ENCODE measurements at places on chromosomes 3 and 15. TPM values are rescaled to one million over a fixed set of nuclear protein-coding genes. Genes with fewer than 3 reads are reported as not detected.

GRCh38 chr3:10194328-10195071 lies 29.8 kb downstream of the IRAK2 start:
- no peak for DNase-seq

DNA sequence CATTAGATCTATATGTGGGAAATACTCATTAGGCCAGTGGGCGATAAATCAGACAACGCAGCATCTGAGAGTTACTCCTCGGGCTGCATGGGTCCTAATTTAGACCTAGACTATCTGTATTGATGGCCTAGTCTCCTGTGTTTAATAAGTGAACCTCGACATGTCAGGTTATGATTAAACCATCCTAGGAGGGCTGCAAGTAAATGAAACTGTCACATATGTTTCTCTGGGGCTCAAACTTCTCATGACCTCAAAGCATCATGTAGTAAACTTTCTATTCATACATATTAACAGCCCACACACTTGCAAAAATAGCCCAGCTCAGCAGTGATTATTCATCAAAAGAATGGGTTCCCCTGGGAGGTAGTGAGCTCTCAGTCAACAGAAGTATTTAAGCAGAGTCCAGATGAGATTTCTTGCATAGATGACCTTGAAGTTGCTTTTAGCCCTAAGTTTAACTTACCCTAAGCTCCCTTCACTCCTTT lies 51.6 kb downstream of the RAB11A start:
- no peak for DNase-seq

DNA sequence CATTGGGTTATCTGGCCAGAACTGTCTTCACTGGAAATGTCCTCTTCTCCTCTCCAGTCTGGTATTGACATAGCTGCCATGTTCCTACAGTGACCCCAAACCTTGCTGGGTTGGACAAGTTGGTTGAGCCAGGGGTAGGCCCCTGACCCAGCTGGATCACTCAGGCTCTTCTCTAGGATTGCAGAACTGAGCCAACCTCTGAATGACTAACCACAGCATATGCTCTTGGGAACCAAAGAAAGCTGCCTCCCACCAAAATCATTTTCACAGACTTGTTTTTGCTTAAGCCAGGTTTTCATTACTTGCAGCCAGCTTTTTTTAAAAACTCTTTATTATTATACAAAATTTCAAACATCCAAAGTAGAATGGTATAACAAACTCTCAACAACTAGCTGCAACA lies 41.4 kb downstream of the FSIP1 start:
- DNase-seq = no peak

Gene STRIT1
- total RNA-seq = not detected

Gene FAM3D
- not detected for total RNA-seq

DNA sequence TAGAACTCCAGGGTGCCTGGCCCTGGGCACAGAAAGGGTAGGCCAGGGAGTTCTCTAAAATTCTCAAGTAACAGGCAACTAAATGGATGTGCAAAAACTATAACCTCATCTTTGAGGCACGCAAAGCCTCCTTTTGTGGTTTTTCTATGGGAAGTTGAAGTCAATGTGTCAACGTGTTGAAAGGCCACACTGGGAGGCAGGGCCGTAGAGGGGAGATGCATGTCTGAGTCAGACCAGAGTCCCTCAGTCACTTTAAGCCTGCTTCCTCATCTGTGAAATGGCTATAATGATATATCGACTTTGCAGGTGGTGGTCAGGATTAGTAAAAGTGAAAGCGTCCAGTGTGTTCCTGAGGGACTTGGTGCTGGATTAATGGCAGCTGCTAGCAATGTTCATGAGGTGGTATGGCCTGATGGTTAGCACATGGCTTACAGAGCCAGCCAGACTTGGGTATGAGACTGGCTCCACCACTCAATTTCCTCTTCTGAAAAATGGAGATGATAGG lies 17.0 kb downstream of the TGM5 start:
- DNase-seq = no peak

Gene MYZAP
- 1.1 TPM for total RNA-seq

- no peak for DNase-seq
These were observed 163.6 kb upstream of the TBC1D5 start for GRCh38 chr3:17905996-17906395.

Gene GOLGA6A
- total RNA-seq = 0.05 TPM

Gene GBE1
- total RNA-seq = 30.4 TPM

DNA sequence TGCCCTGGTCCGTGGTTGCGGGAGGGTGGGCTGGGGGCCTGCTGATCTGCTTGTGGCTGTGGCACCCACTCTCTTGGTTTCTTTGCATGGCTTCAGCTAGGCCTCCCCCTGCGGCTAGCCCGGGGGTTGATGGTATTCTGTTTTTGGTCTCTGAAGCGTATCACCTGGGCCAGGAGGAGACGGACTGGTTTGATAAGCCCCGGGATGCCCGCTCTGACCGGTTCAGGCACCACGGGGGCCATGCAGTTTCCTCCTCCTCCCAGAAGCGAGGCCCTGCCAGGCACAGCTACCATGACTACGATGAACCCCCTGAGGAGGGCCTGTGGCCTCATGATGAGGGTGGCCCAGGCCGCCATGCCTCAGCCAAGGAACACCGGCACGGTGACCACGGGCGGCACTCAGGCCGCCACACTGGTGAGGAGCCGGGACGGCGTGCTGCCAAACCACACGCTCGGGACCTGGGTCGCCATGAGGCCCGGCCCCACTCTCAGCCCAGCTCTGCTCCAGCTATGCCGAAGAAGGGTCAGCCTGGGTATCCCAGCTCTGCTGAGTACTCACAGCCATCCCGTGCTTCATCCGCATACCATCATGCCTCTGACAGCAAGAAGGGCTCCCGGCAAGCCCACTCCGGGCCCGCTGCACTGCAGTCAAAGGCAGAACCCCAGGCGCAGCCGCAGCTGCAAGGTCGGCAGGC lies 11.3 kb upstream of the APEH start:
- no peak for DNase-seq

GRCh38 chr3:28228623-28229022 lies 12.8 kb upstream of the CMC1 start:
- DNase-seq = no peak

Gene CFAP100
- total RNA-seq = not detected

DNA sequence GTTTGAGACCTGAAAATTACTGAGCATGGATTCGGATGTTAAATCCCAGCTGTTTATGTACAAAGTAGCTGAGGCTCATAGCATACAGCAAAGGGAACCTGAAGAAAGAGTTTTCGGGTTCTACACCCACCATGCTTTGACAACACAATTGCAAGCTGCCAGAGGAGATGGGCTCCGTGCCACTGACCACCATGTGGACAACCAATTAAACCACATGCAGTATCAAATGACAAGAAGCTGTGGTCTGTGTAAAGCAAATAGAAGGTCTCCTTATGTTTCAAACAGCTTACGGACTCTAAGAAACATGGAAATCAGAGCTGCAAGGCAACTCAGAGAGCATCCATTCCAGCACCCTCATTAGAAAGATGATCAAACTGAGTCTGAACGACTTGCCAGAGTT lies 12.9 kb downstream of the GABRB3 start:
- no peak for DNase-seq

DNA sequence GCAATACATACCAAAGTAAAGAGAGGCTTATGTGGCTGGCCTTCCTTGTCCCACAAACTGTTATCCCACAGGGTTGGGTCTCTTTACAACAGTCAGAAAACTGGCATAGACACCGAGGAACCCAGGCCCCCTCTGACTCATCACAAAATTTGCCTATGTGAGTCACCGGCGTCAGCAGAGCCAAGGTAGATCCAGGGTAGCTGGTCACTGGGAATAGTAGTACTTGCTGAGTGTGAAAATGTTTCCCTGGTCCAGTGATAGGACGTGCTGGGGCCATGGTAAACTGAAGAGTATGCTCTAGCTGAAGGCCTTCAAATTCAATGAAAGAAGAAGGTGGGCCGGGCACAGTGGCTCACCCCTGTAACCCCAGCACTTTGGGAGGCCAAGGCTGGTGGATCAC lies 27.1 kb upstream of the SKIL start:
- peak; percentile 30 for DNase-seq

GRCh38 chr3:155443815-155444214 lies 150.3 kb upstream of the STRIT1 start:
- no peak for DNase-seq

Gene GPR87
- not detected for total RNA-seq

- DNase-seq = no peak
These were observed 431.6 kb downstream of the MAGI1 start for GRCh38 chr3:65607101-65607500.

GRCh38 chr15:56653787-56654186 lies 79.5 kb downstream of the ZNF280D start:
- DNase-seq = no peak

DNA sequence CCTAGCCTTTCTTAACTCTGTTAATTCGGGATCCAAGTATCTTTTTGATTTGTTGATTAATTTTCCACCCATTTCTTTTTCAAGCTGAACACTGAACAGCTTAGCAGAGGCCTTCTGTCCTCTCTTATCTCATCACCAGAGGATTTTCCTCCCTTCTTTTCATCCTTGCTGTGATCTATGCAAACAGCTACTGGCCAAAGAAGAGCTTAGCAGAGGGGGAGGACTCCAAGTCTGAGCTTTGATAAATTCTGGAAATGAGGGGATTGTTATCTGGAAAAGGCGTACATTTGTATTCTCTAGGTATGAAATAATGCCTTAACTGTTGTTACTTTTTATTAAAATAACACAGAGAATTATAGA lies 13.4 kb downstream of the DZIP3 start:
- DNase-seq = no peak

Gene GOLGA8J
- total RNA-seq = 0.44 TPM

- DNase-seq = no peak
These were observed 67.2 kb downstream of the HMG20A start for GRCh38 chr15:77487888-77488287.

- no peak for DNase-seq
These were observed 495.3 kb upstream of the ARPP21 start for GRCh38 chr3:35144011-35144410.

- DNase-seq = no peak
These were observed 1.3 kb downstream of the LEO1 start for GRCh38 chr15:51970132-51970817.

DNA sequence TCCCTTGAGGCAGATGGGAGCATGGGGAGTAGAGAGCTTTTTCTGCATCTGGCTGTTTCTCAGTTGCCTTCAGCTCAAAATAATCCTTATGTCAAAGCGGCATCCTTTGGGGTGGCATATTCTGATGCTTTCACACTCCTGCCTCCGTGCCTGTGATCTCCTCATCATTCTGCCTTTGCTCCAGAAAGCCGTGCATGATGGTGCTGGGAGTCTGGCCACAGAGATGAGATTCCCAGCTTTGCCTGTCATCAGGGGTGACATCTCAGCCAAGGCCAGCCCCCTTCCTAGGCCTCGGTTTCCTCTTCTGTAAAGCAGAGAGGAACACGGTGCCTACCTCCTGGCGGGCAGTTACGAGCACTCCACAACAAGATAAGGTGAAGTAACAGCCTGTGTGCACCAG lies 96.3 kb upstream of the ALDH1A3 start:
- DNase-seq = no peak
